Osteoblast (primary cell): ENCODE measurements at places on chromosomes 1 and 21.

- DNase-seq, result no peak
These were observed 2.1 kb upstream of the RD3 start for GRCh38 chr1:211493876-211494653.

DNA sequence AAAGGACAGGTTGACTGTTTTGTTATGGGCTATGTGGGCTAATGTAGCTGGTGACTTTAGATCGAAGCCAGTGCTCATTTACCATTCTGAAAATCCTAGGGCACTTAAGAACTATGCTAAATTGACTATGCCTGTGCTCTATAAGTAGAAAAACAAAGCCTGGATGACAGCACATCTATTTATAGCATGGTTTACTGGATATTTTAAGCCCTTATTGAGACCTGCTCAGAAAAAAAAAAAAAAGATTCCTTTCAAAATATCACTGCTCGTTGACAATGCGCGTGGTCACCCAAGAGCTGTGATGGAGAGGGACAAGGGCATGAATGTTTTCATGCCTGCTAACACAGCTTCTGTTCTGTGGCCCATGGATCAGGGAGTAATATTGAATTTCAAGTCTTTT lies 48.1 kb downstream of the CAMSAP2 start:
- DNase-seq, result no peak

DNA sequence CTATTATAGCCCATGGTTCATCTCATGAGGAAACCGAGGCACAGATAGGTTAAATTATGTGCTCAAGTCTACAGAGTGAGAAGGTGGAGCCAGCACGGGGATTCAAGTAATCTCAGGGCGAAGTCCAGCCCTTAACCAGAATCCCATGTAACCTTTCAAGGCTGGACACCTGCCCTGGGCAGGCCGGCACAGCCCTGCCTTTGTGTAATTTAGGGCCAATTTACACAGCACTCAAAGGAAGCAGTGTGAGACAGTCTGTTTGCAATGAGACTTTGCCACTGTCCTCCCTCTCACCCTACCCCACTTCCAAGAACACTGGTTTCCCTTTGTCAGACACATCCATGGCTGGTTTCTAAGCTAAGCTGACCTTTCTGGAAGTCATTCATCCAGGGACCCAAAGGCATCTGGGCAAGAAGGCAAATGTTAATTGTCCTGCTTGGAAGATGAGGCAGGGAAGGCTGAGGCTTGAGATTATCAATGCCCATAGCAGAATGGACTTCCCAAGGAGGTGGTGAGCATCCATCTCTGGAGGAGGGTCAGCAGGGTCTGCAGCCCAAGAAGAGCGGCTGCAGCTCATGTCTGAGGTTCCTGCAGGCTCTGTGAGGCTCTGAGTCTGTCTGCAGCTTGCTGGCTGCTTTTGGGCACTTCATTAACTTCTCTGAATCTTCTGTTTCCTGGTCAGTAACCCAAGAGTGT lies 159.2 kb downstream of the TRABD2B start:
- DNase-seq, result peak; percentile 27

GRCh38 chr1:117859901-117860300 lies 69.5 kb downstream of the GDAP2 start:
- DNase-seq, result no peak

- no peak for DNase-seq
These were observed 75.0 kb upstream of the COX20 start for GRCh38 chr1:244760471-244760870.

GRCh38 chr1:175383239-175383638 lies 190.7 kb upstream of the KIAA0040 start:
- DNase-seq, result no peak

DNA sequence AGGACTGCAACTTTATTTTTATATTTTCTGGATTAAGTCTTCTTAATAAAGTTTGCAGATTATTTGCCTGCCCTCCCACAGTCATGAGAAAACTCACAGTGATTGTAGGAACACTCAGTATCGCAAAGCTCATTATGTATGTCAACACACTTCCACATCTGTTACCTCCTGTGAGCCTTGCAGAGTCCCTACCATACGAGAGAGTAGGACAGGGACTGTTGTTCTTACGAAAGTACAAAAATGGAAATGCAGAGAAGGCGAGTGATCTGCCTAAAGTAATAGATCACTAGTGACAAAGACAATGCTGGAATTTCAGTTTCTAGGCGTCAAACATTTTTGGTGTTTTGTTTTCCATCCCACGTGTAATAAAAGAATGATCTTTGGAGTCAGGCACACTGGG lies 131.7 kb downstream of the SYT2 start:
- no peak for DNase-seq

- DNase-seq, result no peak
These were observed 278.2 kb downstream of the RRAGC start for GRCh38 chr1:38581396-38581795.

GRCh38 chr1:109950509-109950908 lies 34.1 kb upstream of the AHCYL1 start:
- DNase-seq, result no peak

- DNase-seq, result no peak
These were observed 605 bp downstream of the RGS4 start for GRCh38 chr1:163069655-163070277.

DNA sequence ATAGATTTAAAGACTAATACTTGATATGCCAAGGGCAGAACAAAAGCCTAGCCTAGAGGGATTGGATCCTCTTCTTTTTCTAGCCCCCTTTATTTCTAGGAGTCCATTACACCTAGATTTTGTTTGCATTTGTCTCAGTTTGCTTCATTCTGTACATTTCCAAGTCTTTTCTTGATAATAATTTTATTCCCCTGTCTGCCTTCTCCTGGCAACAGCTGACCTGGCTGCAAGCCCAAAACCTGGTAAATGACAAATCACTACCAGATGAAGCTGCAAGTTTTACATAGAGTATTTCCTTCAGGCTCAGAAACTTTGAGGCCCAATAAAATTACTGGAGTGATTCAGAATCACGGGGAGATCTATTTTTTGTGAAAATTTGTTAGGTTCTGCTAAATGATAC lies 36.5 kb upstream of the LHX8 start:
- DNase-seq, result no peak

DNA sequence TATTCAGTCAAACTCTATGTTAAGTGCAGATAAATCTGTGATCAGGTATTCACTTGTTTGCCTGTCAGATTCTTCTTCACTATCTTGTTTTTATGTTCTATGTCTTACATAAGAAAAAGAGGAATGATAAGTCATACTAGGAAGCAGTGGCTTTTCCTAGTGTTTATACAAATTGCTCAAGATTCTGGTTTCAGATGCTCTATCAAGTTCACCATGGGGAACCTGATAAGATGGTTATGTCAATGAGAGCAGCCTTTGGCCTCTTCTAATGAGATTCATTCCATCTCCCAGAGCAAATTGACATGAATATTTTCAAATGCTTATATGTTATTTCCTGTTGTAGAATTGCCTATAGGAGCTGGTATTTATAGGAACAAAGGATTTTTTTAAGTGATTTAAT lies 218.8 kb upstream of the TMPRSS15 start:
- DNase-seq, result no peak

GRCh38 chr1:90187323-90187585 lies 192.3 kb downstream of the ZNF326 start:
- no peak for DNase-seq
